ENCODE measurements at places on chromosomes 1 and 21.

GRCh38 chr1:211313392-211313791, 13.2 kb upstream of the TRAF5 start:
- no peak for DNase-seq

DNA sequence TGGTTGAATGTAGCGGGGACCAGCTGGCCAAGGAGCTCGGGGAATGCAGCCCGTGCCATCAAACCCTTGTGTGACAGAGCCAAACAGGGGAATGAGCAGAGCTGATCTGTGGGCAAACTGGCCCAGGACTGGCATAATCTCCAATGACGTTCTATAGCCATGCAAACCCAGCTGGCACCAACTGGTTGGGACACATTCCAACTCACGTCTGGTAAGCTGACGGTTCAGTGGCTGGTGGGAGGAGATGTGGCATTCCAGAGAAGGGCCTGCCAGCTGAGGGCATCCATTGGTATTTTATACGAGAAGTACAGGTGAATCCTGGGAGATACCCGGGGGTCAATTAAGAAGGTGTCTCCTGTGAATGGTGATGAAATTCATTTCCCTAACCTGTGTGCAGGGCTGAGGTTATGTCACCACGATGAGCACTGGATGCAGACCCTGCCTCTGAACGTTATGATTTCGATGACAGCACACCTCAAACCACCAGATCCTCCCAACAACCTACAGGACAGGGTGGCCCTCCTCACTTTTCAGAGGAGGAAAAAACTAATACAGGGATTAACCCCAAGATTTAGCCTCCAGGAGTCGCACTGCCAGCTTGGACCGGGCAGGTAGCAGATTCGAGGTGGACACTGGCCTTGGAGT, 39.0 kb upstream of the RUNX3 start:
- no peak for DNase-seq

GRCh38 chr1:2629627-2630497, 3.0 kb downstream of the MMEL1 start:
- DNase-seq, result no peak

DNA sequence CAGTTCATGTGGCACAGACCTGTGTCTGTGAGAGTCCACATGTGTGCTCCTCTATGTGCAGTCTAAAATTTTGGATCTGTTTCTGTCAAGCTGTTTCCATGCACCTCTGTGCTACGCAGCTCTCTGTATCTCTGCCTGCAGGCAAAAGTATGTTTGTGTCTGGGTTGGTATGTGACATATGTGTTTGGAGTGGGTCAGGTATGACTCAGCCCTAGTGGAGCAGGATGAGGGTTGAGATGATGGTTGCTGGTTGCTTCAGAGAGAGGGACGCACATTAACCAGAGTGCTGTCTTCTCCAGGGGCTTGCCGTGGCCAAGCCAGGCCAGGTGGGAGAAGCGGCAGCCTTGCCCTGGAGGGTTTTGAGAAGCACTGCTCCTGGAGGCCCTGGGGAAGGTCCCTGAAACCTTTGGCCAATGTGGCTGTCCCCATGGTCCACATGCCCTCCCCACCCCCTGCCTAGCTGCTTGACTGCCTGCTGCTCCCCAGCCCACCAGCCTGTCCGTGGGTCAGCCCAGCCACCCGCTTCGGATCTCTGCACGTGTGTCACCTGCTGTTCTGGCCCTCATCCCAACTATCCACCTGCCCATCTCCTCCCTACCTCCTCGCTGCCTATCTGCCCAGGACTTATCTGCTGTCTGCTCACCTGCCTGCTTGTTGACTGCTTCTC, 4.1 kb upstream of the EVA1B start:
- no peak for DNase-seq

- no peak for DNase-seq
These were observed 426.5 kb upstream of the BRINP3 start for GRCh38 chr1:190904091-190904695.

GRCh38 chr1:72954943-72955342, 672.6 kb upstream of the NEGR1 start:
- DNase-seq, result no peak

Measured in nephron progenitor cell (in vitro differentiated cells).